ENCODE measurements at places on chromosomes 2 and 18.
A peak's percentile ranks its signal among the peaks of the same experiment; 100 is the strongest.

DNA sequence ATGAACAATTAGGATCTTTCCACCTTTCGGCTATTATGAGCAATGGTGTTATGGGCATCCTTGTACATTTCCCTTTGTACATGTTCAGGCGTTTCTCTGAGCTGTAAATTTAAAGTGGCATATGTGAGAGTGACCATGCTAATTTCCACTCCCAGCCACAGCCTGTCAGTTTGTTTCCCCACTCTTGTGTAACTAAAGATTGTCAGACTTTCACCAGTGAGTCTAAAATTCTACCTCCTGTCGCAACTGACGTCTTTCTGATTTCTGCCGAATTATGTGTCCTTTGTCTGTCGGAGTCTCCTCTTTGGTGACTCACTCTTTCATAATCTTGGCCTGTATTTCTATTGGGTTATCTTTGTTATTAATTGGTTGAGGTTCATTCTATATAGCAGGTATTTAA is 50.7 kb downstream of the TRAPPC12 start:
- DNase-seq = no peak

DNA sequence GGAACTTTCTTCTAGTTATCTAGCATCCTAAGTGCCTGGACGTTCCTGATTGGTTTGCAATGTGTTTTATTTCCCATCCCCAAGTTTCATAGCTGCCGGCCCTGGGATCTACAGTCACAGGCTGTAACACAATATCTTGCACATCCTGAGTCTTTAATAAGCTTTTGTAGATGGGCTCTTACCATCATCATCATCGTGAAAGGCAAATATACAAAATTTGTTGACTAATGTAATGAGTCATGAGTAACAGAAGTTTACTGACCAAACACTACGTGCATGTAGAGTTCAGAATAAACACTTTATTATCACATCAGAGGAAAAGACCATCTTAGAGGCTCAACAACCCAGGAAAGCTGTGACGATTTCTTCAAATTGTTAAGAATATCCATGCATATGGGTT is 8.1 kb upstream of the TYMS start:
- DNase-seq = no peak

- no peak for DNase-seq
Measured at GRCh38 chr2:121532347-121532766, 1.7 kb downstream of the RNU4ATAC start.

- no peak for DNase-seq
Measured at GRCh38 chr2:98601532-98602132, 6.7 kb downstream of the COA5 start.

GRCh38 chr2:143847257-143847656 is 672.7 kb downstream of the ZEB2 start:
- DNase-seq = no peak

DNA sequence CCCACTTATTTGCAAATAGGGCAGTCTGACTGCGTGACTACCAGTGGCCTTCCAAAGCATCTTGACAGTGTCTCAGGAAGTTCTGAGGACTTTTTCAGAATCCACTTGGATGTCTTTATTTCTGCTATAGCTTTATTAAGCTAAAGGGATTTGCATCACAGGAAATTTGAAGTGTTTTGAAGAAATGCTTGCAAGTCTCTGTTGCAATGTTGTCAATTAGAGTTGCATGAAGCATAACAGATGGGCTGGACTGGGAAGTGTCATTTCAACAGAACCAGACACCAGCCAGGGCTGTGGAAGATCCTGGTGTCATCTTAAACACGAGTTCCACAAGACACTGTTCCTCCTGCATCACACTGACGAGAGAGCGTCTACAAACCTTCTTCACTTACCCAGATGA is 224.5 kb downstream of the EN1 start:
- DNase-seq = no peak

DNA sequence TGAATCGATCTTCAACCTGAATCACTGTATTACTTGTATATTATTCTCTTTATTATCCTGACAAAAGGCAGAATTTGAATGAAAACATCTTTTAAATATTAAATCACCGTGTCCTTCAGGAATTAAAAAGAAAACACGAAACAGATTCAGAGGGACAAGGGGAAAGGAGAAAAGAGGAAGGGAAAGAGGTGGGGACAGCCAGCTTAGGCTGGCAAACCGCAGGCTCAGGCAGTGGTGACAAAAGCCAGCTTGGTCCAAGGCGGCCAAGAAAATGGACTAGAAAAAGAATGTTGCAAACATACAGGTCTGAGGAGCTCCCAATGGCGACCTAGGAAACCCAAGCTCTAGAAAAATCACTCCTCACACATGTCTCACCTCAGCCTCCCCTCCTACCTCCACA is 6.8 kb downstream of the B4GALT6 start:
- no peak for DNase-seq

DNA sequence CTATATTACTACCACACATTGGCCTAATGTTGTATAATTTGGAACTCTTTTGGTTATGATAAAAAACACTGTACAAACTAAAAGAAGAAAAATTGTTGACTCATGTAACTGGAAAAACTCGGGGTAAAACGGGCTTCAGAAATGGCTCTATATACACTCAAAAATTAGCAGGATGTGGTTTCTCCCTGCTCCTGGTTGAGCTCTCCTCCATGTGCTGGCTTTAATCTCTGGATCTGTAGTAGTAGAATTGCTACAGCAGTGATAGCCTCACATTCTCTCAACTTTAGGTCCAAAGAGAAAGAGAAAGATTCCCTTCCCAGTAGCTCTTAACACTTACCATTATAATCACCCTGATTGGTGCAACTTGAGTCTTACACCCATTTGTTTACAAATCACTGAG is 274.9 kb upstream of the GALNT5 start:
- no peak for DNase-seq

DNA sequence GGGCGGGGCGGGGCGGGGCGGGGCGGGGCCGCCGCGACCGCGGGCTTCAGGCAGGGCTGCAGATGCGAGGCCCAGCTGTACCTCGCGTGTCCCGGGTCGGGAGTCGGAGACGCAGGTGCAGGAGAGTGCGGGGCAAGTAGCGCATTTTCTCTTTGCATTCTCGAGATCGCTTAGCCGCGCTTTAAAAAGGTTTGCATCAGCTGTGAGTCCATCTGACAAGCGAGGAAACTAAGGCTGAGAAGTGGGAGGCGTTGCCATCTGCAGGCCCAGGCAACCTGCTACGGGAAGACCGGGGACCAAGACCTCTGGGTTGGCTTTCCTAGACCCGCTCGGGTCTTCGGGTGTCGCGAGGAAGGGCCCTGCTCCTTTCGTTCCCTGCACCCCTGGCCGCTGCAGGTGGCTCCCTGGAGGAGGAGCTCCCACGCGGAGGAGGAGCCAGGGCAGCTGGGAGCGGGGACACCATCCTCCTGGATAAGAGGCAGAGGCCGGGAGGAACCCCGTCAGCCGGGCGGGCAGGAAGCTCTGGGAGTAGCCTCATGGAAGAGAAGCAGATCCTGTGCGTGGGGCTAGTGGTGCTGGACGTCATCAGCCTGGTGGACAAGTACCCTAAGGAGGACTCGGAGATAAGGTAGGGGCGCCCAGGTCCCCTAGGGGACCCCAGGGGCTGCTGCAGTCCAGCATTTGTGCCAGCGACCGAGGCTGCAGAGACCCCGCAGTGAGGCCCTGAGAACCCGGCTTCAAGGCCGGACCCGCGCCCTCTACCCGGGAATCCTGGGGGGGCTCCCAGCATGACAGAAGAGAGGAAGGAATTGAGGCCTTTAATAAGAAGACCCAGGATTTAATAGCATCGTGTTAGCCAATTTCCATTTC is at the start of gene KHK:
KHK (plus strand) TSS at position 49 of the 870 bp plus-strand sequence; CDS start at position 537, 488 bp downstream.
- peak; percentile 91 for DNase-seq

GRCh38 chr2:161580426-161580825 is 43.8 kb upstream of the SLC4A10 start:
- DNase-seq = no peak

DNA sequence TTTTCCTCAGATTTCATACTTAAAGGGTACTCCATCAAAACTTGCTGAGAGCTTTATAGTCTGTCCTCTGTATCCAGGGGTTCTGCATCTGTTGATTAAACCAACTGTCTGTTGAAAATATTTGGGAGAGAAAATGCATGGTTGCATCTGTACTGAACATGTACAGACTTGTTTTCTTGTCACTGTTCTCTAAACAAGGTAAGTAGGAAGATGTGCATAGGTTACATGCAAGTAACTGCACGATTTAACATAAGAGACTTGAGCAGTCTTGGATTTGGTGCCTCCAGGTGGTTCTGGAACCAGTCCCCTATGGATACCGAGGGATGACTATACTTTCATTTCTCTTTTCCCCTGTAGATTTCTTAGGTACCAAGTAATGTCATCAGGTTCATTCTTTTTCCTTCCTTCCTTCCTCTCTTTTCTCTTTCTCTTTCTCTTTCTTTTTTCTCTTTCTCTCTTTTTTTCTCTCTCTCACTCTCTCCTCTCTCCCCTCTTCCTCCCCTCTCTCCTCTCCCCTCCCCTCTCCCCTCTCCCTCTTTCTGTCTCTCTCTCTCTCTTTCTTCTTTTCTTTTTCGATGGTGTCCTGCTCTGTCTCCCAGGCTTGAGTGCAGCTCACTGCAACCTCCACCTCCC is 23.2 kb downstream of the ADNP2 start:
- no peak for DNase-seq

DNA sequence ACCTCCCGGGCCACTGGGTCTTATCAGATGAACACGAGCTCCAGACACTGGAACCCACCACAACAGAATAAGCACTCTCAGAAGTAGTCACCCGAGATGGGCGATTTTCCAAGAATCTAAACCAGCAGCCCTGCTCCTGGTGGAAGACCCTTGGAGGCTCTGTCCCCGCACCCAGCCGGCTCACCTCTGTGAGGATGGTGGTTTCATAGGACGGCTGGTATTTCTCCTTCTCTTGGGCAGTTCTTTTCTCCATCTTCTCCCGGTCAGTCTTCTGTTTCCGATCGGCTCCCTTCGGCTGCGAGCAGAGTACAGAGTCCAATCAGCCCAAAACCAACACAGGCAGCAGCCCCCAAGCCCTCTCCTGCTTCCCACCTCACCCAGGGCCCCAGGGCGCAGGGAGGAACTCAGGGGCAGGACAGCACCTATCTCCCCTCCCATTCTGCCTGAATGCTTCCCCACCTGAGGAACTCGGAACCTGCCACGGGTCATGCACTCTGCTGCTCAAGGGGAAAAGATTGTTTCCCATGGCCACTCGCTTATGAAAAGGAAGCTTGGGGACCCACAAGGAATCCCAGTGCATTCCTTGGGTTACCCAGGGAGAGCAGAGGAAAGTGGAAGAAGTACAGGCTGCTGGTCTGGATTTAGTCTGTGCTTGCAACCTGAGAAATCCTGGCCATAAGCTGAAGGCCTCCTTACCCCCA is 42.7 kb downstream of the TFCP2L1 start:
- peak; percentile 37 for DNase-seq

DNA sequence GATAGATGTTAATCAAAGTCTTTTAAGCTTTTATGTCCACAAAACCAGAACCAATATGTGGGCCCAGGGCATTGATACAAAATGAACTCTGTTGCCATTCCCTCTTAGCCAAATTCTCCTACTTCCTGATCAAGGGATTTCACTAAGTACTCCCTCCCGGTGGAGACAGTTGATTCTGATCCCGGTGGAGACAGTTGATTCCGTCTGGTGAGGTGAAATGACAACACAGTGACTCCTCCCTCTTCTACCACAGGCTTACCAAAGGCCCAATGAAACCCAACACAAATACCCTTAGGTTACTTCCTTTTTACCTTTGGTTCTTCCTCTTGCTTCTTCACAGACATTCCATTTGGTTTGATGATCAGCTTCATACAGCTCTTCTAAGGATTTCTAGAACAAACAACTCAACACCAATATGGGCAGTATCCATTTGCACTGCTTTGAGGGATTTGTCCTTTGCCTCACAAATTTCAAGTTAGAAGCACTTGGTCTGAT is 153.8 kb downstream of the IKZF2 start:
- DNase-seq = no peak

DNA sequence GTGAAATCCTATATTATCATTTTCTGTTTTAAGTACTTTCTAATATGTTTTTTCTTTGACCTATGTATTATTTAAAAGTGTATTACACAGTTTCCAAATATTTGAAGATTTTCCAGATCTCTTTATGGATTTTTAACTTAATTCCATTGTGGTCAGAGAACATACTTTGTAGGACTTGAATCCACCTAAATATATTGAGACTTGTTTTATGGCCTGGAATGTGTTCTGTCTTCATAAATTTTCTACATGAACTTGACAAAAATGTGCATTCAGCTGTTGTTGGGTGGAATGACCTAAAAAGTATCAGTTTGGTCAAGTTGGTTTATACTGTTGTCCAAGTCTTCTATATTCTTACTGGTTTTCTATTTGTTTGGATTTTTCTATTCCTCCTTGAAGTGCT is 33.8 kb upstream of the TMEM247 start:
- DNase-seq = no peak

DNA sequence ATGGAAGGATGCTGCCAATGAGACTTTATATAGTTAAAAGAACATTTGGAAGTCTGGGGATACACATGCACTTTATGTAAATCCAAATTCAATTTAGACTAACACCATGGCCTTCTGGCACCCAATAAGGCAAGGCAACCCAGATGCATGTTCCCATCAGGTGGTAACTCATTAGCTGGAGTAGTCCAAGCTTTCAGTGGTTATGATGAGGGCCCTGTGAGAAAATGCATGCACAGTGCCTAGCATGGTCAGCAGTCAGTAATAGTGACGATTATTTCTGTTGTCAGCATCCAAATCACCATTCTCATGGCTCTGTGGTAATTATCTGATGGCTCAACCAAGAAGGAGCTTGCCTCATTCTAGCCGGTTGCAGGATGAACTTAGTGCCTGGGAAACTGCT is 70.3 kb upstream of the CTLA4 start:
- no peak for DNase-seq

GRCh38 chr2:66477135-66477842 is 42.4 kb downstream of the MEIS1 start:
- no peak for DNase-seq

DNA sequence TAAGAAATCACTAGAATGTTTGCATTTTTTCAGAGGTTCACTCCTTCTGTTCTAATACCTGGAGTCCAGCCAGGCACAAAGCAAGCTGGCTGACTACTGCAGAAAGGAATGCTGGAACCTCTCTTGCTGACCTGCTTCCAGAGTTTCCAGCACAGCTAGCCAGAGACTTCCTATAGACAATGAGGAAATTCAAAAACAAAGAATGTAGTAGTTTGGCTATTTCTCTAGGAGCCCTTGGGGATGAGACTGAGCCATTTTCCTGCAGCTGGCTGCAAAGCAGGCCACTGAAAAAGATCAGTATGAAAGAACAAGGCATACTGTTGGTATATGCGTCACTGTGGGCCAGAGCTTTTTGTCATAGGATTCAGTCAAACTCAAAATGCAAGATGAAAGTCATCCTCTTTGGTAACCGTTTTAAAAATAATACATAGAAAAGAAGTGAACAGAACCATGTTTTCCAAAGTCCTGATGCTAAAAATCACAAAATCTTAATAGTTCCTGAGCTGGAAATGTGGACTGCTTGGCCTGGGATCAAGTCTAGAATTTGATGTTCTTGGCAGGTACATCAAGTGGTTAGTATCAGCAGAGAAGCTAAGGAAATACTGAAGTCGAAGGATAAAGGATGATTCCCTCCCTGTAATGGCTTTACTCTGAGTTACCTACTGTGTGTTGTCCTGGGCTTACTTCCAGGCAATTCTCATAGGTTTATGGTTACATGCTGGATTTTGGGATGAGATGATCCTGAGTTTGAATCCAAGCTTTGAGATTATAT is 9.0 kb upstream of the DSEL start:
- DNase-seq = peak; percentile 64

GRCh38 chr18:55967019-55967418 is 379.0 kb upstream of the TCF4 start:
- DNase-seq = no peak

GRCh38 chr2:197372592-197372991 is 62.0 kb upstream of the ANKRD44 start:
- no peak for DNase-seq

- peak; percentile 43 for DNase-seq
Measured at GRCh38 chr2:25566694-25567093, 106.7 kb downstream of the DTNB start.

- DNase-seq = no peak
Measured at GRCh38 chr2:167190053-167190452, 301.8 kb downstream of the XIRP2 start.
